ENCODE measurements at places on chromosomes 13 and 19. TPM values are rescaled to one million over a fixed set of nuclear protein-coding genes. Genes with fewer than 3 reads are reported as not detected.

Gene N4BP2L1
- 48.5 TPM for total RNA-seq

GRCh38 chr13:60494296-60494695 lies 97.3 kb downstream of the TDRD3 start:
- H3K36me3 ChIP-seq: peaks cover 31% of the 10 kb centered on the region
- H3K27me3 ChIP-seq: no peaks in the 10 kb centered on the region
- H3K4me1 ChIP-seq: no peaks in the 10 kb centered on the region
- H3K4me3 ChIP-seq: no peak overlapping the region

Gene TEX29
- not detected for total RNA-seq

GRCh38 chr19:57280962-57281400 lies 696 bp downstream of the ZNF460 start:
- peak; percentile 27 for DNase-seq
- peak overlapping the region; percentile 94 for H3K4me3 ChIP-seq
- peaks cover 30% of the 10 kb centered on the region for H3K4me1 ChIP-seq

Gene PLK5
- total RNA-seq: not detected

- H3K36me3 ChIP-seq: no peaks in the 10 kb centered on the region
- no peak for DNase-seq
- no peaks in the 10 kb centered on the region for H3K27me3 ChIP-seq
- H3K4me1 ChIP-seq: no peaks in the 10 kb centered on the region
- H3K27ac ChIP-seq: no peak overlapping the region
Measured at GRCh38 chr13:75432811-75433244, 49.1 kb downstream of the TBC1D4 start.

Gene FGF22
- 0.81 TPM for total RNA-seq

- peak; percentile 77 for DNase-seq
- peaks cover 30% of the 10 kb centered on the region for H3K4me1 ChIP-seq
- H3K27me3 ChIP-seq: peaks cover 12% of the 10 kb centered on the region
- no peaks in the 10 kb centered on the region for H3K36me3 ChIP-seq
- H3K4me3 ChIP-seq: peak overlapping the region; percentile 76
Measured at GRCh38 chr19:46661735-46662592, 982 bp upstream of the DACT3 start.

DNA sequence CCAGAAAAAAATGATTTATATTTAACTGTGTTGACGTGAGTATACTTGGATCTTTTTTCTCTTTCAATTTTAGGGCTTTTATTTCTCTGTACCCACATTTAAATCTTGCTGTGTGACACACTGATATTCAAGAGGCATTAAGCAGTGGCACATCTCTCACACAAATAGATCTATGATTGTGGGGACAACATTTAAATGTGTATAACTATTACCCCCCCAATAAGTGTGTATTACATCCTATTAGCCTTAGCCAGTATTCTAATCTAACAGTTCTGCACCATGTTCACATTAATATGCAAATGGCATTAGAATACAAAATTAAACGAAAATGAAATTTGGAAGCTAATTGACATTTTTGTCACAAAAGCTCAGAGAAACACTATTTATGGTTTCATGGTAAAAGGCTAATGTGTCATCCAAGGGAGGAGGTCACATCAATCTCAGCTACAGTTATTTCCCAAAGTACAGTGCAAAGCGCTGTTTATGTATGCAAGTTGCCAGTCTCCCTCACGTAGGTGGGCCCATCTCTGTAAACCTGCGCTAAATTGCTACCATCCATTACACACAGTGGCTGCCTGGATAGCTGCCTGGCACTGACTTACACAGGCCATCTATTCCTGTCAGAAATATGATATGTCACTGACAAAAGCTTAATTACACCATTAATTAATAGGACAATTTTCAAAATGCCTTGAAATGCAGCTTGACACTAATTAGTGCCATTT lies 984.7 kb upstream of the PCDH9 start:
- DNase-seq: no peak
- no peaks in the 10 kb centered on the region for H3K27me3 ChIP-seq
- no peak overlapping the region for H3K27ac ChIP-seq
- H3K4me3 ChIP-seq: no peak overlapping the region
- no peaks in the 10 kb centered on the region for H3K36me3 ChIP-seq

- H3K4me1 ChIP-seq: no peaks in the 10 kb centered on the region
- no peak overlapping the region for H3K27ac ChIP-seq
- no peak for DNase-seq
- no peaks in the 10 kb centered on the region for H3K27me3 ChIP-seq
- H3K36me3 ChIP-seq: no peaks in the 10 kb centered on the region
Measured at GRCh38 chr13:66618702-66619101, 611.4 kb downstream of the PCDH9 start.

DNA sequence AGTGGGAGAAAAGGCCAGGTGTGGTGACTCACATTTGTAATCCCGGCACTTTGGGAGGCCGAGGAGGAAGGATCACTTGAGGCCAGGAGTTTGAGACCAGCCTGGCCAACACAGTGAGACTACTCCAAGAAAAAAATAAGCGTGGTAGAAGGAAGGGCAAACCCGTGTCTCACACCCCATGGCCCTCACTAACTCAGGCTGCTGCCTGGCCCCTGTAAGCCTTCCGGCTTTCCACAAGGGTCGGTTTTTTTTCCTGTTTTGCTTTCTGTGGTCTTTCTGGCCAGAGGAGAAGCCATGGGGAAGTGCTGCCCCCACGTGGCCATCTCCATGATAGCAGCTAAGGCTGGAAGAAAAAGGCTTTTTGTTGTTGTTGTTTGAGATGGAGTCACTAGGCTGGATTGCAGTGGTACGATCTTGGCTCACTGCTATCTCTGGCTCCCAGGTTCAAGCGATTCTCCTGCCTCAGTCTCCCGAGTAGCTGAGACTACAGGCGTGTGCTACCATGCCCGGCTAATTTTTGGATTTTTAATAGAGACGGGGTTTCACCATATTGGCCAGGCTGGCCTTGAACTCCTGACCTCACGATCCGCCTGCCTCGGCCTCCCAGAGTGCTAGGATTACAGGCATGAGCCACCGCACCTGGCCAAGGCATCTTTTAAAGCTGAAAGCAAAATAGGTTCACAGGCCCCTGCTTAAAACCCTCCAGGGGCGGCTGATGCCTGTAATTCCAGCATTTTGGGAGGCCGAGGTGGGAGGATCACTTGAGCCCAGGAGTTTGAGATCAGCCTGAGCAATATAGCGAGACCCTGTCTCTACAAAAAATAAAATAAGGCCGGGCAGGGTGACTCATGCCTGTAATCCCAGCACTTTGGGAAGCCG lies 7.5 kb upstream of the ARHGEF18 start:
- H3K36me3 ChIP-seq: no peaks in the 10 kb centered on the region
- H3K4me1 ChIP-seq: peaks cover 57% of the 10 kb centered on the region
- no peak overlapping the region for H3K27ac ChIP-seq

GRCh38 chr19:14544977-14545715 lies 15.8 kb downstream of the TECR start:
- no peak overlapping the region for H3K4me3 ChIP-seq
- H3K27me3 ChIP-seq: no peaks in the 10 kb centered on the region
- peaks cover 41% of the 10 kb centered on the region for H3K36me3 ChIP-seq
- no peak for DNase-seq

DNA sequence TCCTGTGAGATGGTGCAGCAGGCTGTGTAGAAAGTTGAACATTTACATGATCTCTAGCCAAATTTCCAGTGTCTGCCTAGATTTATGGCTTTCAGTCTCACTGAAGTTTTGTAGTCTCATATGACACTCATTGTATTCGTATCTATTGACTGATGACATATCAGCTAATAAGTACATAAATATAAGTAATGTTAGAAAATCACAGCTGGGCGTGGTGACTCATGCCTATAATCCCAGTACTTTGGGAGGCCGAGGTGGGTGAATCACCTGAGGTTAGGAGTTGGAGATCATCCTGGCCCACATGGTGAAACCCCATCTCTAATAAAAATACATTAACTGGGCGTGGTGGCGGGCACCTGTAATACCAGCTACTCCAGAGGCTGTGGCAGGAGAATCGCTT lies 54.7 kb upstream of the HTR2A start:
- H3K27ac ChIP-seq: no peak overlapping the region
- no peaks in the 10 kb centered on the region for H3K4me1 ChIP-seq
- no peaks in the 10 kb centered on the region for H3K36me3 ChIP-seq
- H3K27me3 ChIP-seq: no peaks in the 10 kb centered on the region

Gene WDR62
- 6.8 TPM for total RNA-seq

GRCh38 chr13:95642999-95643398 lies 1.5 kb downstream of the DZIP1 start:
- no peak overlapping the region for H3K27ac ChIP-seq
- peaks cover 3% of the 10 kb centered on the region for H3K4me1 ChIP-seq
- H3K27me3 ChIP-seq: peaks cover 25% of the 10 kb centered on the region
- H3K4me3 ChIP-seq: no peak overlapping the region

Gene CRX
- not detected for total RNA-seq

GRCh38 chr13:50244713-50245574 lies 229.7 kb downstream of the KCNRG start:
- H3K27ac ChIP-seq: no peak overlapping the region
- no peaks in the 10 kb centered on the region for H3K36me3 ChIP-seq
- no peak overlapping the region for H3K4me3 ChIP-seq
- no peaks in the 10 kb centered on the region for H3K27me3 ChIP-seq
- DNase-seq: peak; percentile 57
- H3K4me1 ChIP-seq: peaks cover 20% of the 10 kb centered on the region

GRCh38 chr13:39253774-39254173 lies 215.5 kb downstream of the NHLRC3 start:
- no peak for DNase-seq
- no peaks in the 10 kb centered on the region for H3K4me1 ChIP-seq
- H3K27ac ChIP-seq: no peak overlapping the region
- no peaks in the 10 kb centered on the region for H3K36me3 ChIP-seq
- no peaks in the 10 kb centered on the region for H3K27me3 ChIP-seq
- H3K4me3 ChIP-seq: no peak overlapping the region

- H3K27ac ChIP-seq: no peak overlapping the region
- H3K4me3 ChIP-seq: no peak overlapping the region
- H3K27me3 ChIP-seq: no peaks in the 10 kb centered on the region
- no peaks in the 10 kb centered on the region for H3K36me3 ChIP-seq
- no peaks in the 10 kb centered on the region for H3K4me1 ChIP-seq
Measured at GRCh38 chr19:56919308-56919995, 78.9 kb upstream of the PEG3 start.

GRCh38 chr13:28529836-28530235 lies 34.9 kb upstream of the FLT1 start:
- H3K36me3 ChIP-seq: no peaks in the 10 kb centered on the region
- H3K27me3 ChIP-seq: peaks cover 24% of the 10 kb centered on the region
- H3K4me1 ChIP-seq: peaks cover 8% of the 10 kb centered on the region
- no peak overlapping the region for H3K27ac ChIP-seq

DNA sequence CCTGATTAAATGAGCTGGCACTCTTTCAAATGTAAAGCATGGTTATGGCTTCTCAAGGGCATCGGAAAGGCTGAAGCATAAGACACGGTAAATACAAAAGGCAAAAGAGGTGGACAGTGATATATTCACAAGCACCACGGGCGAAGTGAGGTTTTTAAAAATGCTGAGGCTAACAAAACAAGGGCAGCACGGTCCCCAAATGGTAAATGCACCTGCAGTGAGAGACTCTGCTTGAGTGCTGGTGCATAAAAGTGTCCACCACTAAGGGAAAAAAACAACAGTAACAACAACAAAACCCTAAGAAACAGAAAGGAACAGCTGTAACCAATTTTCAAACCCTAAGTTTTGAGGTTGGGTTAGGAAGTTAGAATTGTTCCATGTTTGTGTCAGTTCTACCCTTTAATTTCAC lies 234.9 kb downstream of the PCDH9 start:
- no peak overlapping the region for H3K4me3 ChIP-seq
- no peaks in the 10 kb centered on the region for H3K27me3 ChIP-seq
- no peak overlapping the region for H3K27ac ChIP-seq
- no peaks in the 10 kb centered on the region for H3K4me1 ChIP-seq
- no peak for DNase-seq

DNA sequence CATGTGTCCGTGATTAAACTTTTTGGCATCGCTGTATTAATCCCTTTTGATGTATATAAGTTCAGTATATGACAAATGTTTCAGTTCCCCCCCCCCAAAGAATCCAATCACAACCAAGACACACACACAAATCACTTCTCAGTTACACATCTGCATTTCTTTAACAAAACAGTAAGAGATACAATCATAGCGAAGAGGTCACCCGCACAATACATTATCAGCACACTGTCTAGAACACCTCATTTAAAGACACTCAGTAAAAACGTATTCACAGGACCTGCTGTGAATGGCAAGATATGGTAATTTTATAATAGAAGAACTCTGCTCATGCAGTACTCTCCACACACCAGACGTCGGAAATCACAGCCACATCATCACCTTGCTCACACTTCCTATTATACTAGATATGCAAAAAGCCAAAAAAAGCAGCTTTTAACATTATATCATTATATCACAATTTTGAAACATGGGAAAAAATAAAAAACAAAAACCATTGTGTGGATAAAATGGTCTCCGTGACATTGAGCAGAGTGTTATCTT lies 71.4 kb upstream of the XPO4 start:
- H3K4me1 ChIP-seq: no peaks in the 10 kb centered on the region
- H3K4me3 ChIP-seq: no peak overlapping the region
- H3K36me3 ChIP-seq: no peaks in the 10 kb centered on the region
- no peak for DNase-seq
- H3K27ac ChIP-seq: no peak overlapping the region

DNA sequence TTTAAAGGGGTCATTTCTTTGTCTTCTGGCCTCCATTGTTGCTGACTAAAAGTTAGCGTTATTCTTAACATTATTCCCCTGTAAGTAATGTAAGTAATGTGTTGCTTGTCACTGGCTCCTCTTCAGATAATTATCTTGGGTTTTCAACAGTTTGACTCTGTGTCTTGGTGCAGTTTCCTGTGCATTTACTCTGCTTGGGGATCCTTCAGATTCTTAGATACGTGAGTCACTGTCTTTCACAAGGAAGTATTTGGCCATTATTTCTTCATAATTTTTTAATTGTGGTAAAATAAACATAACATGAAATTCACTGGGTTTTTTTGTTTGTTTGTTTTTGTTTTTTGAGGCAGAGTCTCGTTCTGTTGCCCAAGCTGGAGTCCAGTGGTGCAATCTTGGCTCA lies 13.5 kb upstream of the OR7D2 start:
- DNase-seq: no peak
- no peaks in the 10 kb centered on the region for H3K4me1 ChIP-seq
- peaks cover 48% of the 10 kb centered on the region for H3K36me3 ChIP-seq
- H3K27ac ChIP-seq: no peak overlapping the region
